Tibial artery (tissue), 4 donors: ENCODE measurements at places on chromosomes 3 and 15.

DNA sequence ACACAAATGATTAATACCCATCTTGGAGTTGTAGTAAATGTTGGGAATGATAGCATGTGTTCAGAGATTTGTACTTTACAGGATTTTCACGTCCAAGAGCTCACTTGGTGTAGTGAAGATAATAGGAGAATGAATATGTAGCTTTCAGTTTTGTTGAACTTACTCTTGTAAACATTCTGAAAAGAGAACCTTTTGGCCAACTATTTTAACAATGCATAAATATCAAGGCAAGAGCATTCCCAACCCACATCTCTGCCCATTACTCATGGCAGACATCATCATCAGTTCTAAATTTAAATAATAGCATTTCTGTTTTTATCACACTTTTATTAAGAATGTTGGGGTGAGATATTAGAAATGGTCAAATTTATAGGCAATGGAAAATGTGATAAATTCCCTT lies 465.2 kb upstream of the TPRG1 start:
- no peak for DNase-seq

- DNase-seq = no peak
Measured at GRCh38 chr3:109210501-109210900, 74.0 kb downstream of the C3orf85 start.

DNA sequence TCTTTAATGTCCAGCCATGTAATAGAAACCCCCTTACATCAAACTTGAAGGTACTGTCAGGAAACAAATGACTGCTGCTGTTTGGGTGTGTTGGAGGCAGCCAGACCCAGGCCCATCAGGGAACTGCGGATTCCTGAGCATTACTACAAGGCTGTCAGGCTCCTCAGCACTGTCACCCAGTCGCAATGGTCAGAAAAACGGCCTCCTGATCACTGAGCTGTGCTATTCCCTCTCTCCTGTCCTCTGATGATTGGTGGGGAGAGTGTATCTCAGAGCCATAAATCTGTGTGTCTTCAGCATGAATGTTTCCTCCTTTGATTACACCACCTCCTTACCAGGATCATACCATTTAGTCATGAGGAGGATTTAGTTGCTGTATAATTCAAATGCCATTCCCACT lies 135.2 kb upstream of the GADL1 start:
- DNase-seq = no peak

DNA sequence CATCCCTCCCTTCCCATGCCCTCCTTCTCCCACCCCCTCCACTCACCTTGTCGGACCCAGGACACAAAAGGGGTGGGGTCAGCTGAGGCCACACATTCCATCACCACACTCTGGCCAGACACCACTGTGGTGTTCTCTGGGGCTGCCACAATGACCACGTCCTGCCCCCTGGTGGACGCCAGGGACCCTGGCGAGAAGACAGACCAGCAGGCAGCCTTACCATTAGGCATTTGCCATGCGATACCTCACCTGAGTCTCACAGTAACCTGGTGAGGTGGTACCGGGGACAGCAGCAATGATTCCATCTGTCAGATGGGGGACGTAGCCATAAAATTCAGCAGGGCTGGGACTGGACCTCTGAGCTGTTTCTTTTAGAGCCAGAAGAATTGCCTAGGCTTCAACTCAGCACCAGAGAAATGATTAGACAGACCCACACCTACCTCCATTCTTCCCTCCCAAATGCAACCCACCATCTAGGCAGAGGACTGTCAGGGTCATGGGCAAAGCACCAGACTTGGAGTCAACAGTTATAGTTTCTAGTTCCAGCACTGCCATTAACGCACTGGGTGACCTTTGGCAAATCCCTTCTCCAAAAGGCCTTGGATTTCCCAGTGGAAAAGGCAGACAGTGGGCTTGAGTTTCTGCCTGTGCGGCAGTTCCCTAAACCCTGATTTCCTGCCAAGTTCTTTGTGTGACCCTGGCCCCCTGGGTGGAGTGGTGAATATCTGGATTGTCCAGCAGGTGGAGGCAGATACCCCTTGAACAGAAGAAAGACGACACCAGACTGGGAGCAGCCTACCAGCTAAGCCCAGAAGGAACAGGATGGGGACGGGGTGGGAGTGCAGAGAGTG lies 21.8 kb downstream of the IGDCC4 start:
- DNase-seq = no peak

GRCh38 chr3:17045705-17046104 lies 160.9 kb downstream of the PLCL2 start:
- no peak for DNase-seq

DNA sequence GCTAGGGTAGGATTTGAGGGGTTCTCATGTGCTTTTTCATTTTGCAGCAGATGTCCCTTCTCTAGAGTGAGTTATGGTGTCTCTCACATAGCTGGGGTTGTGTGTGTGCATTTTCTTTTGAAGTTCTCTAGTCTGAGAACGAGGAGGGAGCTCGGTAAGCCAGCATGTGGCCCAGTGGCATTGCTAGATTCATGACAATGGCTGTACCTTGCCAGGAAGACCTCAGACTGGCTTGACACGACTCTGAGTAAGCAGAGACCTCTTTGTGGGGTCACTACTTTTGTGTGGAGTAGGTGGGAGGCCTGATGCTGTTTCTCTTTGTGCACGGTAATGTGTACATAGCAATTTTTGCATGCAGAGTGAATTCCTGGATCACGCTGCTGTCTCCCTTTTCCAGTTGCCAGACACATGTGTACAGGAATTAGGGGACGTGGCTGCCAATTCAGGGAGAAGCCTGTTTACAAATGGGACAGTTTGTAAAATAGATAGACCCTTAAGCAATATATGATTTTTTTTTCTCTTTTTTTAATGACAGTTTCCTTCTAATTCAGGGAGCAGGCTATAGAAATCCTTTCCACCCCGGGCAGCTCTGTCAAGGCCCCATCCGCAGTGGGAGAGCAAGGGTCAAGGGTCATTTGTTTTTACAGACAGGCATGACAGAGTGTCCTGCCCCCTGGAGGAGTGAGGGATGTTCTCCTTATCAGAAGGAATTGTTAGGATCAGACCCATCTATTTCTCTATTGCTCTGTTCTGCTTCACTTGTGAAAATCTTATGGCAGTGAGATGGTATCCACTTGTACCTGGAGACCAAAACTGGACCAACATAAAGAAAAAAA lies 4.6 kb downstream of the CACNA1D start:
- no peak for DNase-seq
